Islet precursor cell (in vitro differentiated cells): ENCODE measurements at places on chromosomes 1 and 21.
A peak's percentile ranks its signal among the peaks of the same experiment; 100 is the strongest.

DNA sequence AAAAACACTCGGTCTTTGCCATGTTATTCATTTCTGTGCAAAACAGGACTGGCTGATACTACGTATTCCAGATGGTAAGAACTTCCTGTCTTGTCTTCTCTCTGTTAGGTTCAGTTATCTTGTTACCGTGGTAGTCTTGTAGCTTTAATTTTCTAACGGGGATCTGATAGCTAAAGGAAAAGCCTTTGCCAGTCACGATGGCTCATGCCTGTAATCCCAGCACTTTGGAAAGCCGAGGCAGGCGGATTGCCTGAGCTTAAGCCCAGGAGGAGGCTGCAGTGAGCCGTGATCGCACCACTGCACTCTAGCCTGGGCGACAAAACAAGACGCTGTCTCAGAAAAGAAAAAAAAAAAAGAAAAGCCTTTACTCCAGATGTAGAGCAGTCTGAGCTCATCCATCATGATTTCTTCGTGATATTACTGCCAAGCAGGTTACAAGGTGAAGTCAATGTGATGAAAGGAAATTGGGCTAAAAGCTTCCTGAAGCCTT is 11.1 kb upstream of the MSTO1 start:
- peak; percentile 78 for DNase-seq

GRCh38 chr1:201391651-201392511 is 7.2 kb downstream of the LAD1 start:
- no peak for DNase-seq

DNA sequence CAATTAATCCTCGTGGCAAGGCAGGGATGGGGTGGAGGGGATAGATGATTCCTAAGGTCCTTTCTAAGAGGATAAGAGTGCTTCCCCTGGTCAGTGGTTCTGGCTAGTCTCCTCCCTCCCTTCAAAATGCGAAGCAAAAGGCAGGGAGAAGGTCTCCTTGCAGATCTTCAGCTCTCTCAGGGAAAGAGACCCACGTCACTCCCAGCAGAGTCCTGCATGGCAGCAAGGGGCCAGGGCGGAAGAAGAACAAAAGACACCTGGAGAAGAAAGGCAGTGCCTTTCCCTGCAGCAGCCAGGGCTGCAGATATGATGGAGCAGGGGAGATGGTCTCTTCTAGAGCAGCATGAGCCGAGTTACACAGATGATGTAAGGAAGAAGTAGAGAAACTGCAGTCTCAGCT is 29.6 kb upstream of the SLAMF9 start:
- DNase-seq: peak; percentile 26

GRCh38 chr1:196684476-196684875 is 32.6 kb downstream of the CFH start:
- DNase-seq: no peak

- DNase-seq: no peak
Measured at GRCh38 chr1:26126321-26127084, 14.9 kb downstream of the PDIK1L start.

GRCh38 chr21:46117586-46118315 is 19.8 kb downstream of the COL6A2 start:
- peak; percentile 46 for DNase-seq

DNA sequence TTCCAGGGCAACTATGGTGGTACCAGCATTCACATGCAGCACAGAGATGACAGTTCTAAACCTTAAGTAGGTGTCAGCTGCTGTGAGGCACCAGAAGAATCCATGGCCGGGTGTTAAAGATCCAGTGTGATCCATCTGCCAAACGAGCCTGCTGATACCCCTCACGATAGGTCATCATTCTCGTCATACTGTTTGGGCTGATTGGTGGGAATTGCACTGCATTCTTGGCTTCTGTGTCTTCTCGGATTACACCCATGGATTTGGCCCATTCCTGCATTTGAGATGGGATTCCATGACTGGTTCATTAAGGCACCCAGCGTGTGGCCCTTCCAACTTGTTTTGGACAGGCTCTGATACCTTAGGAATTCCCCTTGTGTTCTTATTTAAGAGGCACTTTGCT is 55.2 kb downstream of the ST6GALNAC3 start:
- no peak for DNase-seq

GRCh38 chr1:204468206-204468605 is 26.4 kb downstream of the PIK3C2B start:
- no peak for DNase-seq

- no peak for DNase-seq
Measured at GRCh38 chr1:167431909-167432650, 86.2 kb downstream of the CD247 start.

DNA sequence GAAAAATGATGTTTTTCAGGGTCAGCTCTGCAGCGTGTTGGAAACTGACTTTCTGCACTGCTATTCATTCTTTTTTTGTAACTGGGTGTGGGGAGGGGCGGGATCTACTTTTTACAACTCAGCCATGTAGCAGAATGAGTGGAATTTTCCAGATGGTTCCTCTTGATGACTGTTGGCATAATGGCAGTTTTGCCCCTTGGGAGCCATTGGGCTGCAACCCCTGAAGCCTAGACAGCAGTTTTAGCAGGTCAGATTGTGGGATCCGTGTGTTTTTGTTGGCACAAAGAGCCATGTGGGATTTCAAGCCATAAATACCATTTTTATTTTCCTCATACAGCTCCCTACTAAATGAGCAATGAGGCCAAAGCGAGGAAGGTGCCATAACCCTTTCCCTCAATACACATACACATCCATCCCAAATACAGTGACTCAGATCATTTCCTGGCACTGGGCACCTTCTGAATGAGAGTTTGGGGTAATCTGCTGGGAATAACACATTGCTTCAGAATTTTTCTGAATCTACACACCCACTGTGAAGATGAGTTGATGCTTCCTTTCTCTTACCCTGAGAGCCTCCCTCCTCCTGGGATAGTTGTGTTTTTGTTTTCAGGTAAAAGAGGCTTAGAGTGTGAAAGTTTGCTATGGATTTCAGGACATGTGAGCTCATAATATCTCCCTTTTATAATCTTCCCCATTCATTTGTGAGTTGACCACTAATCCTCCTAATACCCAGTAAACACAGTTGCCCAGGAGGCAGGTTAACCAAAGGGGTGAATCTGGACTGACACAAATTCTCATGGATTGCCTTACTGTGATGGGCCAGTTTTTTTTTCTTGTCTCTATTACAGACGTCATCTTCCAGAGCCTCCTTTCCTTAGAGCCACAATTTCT is 13.1 kb downstream of the S100A10 start:
- DNase-seq: no peak

DNA sequence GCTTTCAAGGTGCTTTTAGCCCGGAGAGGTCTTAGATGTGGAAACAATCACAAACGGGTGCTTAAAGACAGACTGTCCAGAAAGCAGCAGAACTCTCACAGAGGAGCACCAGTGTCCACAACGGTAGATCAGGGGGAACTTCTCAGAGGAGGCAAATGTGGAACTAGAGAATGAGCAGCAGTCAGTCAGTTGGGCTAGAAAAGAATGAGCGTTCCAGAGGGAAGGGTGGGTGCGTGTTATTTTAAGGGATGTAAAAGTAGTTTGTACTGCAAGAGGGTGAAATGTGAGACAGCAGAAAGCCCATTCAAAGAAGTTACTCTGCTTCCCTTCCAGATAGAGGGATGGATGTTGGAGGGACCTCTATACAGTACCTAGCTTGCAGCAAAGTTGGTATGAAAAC is 30.9 kb downstream of the RGS5 start:
- no peak for DNase-seq

DNA sequence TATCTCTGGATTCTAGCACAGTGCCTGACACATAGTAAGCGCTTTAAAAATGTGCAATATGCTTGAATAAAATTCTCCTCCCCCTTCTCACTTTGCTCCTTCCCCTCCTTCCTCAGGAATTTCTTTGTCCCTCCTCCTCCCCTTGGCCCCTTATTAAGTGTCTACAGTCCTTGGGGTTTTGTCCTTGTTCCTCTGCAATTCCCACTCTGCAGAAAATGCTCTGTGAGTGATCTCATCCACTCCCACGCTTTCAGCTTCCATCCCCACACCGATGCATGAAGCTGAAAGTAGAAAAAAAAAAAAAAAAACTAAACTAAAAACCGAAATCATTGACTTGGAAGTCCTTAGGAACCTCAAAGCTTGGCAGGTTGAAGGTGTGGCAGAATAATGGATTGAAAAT is 273.6 kb downstream of the RRAGC start:
- DNase-seq: peak; percentile 14
